ENCODE measurements at places on chromosomes 1 and 21.

DNA sequence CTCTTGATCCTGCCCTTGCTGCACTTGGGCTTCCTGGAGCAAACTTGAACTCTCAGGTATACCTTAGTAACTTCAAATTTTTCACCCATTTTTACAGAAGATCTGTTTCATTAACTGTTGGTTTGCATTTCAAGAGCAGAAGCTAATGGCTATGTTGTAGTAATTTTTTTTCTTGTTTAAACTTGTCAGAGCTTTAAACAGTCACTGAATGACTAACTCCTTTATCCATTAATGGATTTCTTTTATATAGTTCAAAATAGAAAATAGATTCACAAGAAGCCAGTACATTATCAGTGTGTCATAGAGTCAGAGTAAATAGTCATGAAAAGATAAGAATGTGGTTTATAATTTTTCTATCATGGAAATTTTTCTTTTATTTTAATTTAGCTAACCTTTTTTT, 13.6 kb downstream of the SRSF11 start:
- no peak for DNase-seq

DNA sequence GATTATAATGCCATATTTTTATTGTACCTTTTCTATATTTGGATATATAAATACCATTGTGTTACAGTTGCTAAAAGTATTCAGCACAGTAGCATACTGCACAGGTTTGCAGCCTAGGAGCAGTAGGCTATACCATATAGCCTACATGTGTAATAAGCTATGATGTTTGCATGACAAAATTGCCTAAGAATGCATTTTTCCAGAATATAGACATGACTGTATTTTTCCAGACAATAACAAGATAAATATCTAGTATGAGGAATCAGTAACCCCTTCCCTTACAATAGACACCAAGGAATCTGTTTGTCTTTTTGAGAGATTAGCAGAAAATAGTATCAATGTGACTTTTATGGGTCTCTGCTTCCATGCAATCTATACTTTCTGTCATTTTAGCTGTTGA, 228.6 kb downstream of the GRIK1 start:
- DNase-seq: no peak

DNA sequence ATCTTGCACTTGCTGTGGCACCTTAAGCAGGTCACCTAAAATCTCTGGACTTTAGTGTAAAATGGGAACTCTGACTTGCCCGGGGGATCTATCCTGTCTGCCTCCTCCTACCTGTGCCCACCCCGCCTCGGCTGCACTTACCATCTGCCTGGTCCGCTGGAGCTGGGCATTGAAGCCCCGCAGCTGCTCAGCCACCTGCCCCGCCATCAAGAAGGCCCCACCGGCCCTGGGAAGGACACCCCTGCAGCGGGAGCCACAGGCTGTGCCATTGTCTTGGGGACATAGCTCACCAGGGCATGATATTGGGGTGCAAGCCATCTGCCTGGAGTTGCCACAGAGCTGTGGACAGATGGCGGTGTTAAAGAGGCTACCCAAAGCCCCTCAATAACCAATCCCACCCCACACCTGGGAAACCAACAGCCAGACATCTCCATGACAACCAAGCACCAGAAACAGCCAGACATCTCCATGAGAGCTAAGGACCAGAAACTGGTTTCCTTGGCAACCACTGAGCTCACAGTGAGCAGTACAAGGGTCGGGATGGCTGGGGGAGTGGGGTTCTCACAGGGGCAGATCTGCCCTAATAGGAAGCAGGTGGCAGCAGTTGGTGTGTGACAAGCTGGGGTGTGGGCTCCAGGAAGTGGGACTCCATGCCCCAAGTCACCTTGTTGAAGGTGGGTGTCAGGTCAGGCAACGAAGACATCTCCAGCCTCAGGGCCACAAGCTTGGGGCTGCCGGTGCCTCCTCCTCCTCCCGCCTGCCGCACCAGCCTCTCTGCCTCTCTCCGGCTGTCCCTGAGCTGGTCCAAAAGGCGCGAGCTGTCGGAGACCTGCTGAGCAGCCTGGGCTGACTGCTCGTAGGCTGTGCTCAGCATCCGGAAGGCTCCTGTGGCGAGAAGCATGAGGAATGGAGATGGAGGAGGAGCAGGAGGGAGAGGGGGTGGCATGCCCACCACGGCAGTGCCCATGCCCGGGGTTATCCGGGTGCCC, 29.1 kb downstream of the LAMB3 start:
- no peak for DNase-seq

DNA sequence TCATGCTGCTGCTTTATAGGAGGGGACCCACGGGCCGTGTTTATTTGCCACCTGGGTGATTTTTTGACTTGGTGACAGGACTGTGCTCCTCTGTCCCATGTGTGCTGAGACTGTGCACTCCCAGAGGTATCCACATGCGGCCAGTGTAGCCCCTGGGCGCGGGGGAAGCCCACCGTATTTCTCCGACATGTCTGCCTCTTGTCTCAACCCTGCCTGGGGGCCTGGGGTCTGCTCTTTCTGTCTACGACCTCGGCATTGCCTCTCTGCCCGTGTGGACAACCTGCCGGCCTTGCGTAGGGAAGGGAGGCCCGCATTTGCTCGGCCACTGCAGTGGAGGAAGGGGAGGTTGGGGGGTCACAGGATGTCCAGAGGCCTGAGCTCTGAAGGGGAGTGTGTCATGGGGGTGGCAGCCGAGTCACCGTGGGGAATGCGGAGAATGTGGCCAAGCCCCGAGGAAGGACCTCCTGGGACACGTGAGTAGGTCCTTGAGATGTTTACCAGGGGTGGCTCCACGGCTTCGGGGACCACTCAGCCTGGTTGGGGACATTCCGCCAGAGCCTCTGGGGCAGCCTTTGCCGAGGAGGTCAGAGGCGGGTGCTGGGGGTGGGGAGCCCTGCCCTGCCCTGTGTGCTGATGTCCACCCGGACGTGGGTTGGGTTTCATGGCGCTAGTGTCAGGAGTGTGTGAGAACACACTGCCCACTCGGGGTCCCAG, 11.0 kb downstream of the PRKCZ start:
- DNase-seq: no peak

GRCh38 chr1:112244131-112244530, 151.9 kb upstream of the CTTNBP2NL start:
- no peak for DNase-seq

DNA sequence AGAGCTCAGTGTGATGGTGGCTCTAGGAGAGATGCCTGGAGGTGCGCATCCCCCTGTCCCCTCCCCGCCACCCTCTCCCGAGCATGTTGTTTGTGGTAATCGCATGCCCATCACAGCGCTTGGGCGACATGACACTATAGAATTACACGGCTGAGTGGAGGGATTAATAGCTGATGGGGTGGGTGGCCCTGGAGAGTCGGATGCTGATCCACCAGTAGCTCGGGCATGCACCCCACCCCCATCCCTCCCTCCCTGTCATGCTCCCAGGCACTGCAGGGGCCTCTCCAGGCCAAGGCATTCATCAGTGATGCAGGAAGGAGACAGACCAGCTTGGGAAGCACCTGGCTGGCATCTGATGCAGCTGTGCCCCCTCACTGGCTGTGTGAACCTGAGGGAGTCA, 159.0 kb upstream of the IGSF21 start:
- no peak for DNase-seq

DNA sequence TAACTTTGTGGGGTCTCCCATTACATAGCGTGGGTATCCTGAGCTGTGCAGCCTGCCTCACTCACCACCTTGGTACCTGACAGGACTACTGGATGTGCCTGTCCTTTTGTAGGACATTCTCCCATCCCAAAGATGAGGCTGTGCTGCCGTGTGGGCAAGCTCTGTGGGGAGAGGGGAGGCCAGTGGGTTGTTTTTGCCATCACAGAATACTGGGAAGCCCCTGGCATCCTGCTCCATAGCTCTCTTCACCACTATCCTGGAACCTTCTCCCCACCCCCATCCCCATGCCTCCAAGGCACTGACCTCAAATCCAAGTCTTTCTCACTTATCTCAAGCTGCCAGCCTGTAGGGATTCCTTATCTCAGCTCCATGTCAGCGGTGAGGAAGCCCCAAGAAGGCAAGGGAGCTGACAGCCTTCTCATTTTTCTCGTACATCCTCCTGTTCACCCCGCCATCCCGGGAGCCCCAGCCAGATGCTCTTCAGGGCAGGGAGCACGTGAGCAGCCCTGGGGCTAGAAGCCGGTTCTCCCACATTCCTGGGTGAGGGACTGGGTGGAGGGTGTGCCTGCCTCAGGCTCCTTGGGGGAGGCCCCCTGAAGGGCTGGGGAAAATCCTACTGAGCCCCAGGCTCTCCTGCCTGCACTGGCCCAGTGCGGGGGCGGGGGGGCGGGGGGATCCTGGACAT, 2.4 kb upstream of the ELF3 start:
- DNase-seq: no peak

GRCh38 chr1:185355947-185356346, 38.9 kb upstream of the IVNS1ABP start:
- no peak for DNase-seq

DNA sequence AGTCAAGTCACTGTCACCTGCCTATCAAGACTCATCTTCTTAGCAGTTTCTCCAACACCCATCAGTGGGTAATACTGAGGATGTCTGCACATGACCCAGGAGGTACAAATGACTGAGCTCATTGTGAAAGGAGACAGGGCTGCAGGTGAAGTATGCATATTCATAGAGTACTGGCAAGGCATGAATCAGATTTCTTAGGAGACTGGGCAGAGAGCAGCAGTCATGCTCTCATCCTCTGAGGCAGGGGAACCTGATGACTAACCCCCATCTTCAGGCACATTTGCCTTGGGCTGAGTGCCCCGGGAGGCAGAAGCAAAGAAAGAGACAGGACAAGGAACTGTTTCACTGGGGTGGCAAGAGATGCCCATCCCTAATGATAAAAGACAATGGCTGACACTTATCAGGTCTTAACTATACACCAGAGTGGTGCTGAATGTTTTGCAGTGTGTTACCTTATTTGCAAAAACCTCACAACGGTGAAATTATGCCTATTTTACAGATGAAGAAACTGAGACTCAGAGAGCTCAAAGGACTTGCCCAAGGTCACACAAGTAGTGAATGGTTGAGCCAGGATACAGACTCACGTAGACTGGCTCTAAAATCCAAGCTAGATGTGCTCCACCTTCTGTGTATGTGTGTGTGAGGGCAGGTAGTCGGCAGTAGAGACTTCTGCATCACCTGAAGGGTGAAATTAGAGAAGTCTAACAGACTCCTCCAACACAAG, 9.2 kb upstream of the GRHL3 start:
- no peak for DNase-seq

GRCh38 chr1:87167848-87168525, 160.7 kb upstream of the LMO4 start:
- DNase-seq: no peak

DNA sequence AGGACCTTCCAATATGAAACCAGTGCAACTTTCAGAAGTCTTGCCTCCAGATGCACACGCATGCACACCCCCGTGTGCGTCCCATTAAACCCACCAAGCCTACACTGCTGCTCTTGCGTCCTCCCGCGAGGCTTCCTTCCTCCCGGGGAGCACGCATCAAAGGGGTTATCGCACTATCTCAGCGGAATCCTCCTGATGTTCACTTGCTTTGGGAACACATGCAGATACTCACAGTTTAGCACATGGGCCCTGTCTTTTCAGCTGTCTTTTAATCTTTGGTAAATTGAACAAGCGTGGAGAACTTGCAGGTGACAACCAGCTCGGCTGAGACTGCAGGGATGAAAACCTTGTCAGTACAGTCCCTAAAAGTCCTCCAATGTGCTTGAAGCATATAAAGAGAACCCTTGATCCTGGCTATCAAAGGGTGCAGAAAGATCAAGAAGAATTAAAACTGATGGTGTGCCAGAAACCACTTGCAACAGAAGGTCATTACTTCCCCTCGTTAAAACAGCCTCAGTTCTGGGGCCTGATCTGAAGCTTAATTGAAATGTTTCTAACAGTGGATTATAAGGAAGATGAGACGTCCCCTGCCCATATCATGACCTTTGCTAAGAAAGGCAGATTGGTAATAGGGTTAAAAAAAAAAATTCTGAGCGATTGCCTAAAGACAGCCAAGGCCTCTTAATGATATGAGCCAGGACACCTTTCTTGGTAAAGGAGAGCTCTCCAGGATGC, 149.4 kb upstream of the LMO4 start:
- no peak for DNase-seq

DNA sequence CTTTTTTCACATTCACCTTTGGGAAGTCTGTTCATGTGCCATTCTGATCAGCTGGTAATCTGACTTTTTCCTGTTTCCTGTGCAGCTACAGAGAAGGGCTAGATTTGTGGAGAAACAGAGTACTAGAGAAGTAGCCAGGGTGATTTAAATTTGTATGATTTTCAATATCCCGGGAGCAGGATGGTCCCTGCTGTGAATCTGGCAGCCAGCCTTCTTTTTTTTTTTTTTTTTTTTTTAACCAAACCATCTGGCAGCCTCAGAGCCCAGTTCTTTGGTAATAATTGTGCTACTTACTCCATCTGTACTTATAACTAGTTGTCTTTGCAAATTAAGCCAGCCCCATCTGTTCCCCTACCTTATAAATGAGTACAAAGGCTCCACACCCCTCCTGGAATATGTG, 248.6 kb upstream of the DEPDC1 start:
- DNase-seq: no peak

DNA sequence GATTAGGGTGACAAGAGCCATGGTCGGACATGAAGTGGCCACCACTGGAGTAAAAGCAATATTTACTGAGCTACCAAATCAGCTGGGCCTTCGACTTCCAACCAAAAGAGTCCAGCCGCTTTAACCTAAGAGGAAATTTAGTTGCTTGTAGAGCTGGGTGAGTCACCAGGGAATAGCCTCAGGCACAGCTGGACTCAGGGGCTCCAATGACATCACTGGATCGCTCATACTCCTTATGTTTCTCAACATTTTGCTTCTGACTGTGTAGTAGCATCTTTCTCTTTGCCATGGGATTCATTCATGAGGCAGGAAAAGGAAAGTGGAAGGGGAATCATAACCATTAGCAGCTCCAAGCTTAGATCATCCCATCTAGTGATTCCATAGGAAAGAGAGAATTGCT, 664.4 kb downstream of the MATN1 start:
- DNase-seq: no peak

- no peak for DNase-seq
Observed at GRCh38 chr1:185420588-185421081, 103.6 kb upstream of the IVNS1ABP start.

GRCh38 chr1:41874151-41874719, 44.5 kb downstream of the HIVEP3 start:
- no peak for DNase-seq

- no peak for DNase-seq
Observed at GRCh38 chr1:23601968-23602876, 42.9 kb upstream of the ID3 start.

DNA sequence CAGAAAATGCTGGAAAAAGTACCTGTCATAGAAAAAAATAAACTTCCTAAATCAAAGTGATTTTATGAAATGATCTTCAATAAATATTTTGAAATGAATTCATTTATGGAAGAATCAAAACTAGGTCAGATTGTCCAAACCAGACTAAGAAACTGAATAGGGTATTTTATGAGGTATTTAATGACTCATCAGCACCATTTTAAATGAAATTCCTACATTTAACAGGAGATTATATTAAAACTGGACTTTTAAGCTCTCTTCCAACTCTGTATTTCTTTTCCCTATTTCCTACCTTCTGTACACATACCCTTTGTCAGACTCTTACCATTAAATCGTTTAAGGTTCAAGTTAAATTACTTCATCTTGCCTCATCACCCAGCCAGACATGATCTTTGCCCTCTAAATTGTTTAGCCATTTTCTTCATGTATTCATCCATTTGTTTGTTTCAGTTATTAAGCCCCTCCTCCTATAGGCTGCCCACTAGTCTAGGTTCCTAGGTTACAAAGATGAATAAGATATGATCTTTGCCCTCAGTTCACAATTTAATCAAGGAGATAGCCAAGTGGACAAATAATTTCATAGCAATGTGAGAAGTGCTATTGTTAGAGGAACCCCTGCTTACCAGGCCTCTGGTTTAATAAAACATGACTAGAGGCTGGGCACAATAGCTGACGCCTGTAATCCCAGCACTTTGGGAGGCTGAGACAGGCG, 25.0 kb downstream of the TATDN3 start:
- no peak for DNase-seq

- no peak for DNase-seq
Observed at GRCh38 chr1:158333405-158334155, 2.2 kb upstream of the CD1B start.

Measured in activated CD4-positive, CD25-positive, alpha-beta regulatory T cell treated with anti-CD3 and anti-CD28 coated beads, Interleukin-2, amount 50 U/mL, for 72 hours (primary cell).